Glutamatergic neuron (in vitro differentiated cells): ENCODE measurements at places on chromosomes 1 and 21. TPM values are rescaled to one million over a fixed set of nuclear protein-coding genes. Genes with fewer than 3 reads are reported as not detected.

ADAMTS4 gene
- total RNA-seq = 12.3 TPM

DNA sequence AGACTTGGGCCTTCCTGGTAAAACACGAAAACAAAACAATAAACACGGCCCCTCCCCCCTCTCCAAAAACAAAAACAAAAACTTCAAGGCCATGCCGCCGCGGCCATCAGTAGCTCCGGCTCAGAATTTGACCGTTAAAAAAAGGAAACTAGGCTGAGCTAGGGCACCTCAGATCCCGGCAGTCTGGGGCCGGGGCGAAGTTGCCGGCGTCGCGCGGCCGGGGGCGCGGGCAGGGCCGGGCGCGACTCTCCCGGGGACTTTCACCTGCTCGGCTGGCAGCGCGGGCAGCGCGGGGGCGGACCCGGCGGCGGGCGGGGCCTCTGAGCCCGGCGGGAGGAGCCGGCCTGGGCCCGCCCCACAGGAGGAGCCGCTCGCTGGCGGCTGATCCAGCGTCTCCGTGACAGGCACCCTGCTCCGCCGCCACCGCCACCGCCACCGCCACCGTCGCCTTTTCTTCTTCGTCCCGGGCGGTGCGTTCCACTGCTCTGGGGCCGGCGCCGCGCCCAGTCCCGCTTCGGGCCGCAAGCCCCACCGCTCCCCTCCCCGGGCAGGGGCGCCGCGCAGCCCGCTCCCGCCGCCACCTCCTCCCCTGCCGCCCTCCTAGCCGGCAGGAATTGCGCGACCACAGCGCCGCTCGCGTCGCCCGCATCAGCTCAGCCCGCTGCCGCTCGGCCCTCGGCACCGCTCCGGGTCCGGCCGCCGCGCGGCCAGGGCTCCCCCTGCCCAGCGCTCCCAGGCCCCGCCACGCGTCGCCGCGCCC, at the start of gene NOS1AP:
NOS1AP (plus strand) TSS at position 358 of the 760 bp plus-strand sequence. CDS start 487 bp downstream, outside the sequence.
- peak within 1 kb of the TSS; percentile 76 for H3K4me3 ChIP-seq
- DNase-seq = peak; percentile 83
- peaks cover 2% of the 10 kb centered on the region for H3K4me1 ChIP-seq
- H3K36me3 ChIP-seq = no peaks in the 10 kb centered on the region

DNA sequence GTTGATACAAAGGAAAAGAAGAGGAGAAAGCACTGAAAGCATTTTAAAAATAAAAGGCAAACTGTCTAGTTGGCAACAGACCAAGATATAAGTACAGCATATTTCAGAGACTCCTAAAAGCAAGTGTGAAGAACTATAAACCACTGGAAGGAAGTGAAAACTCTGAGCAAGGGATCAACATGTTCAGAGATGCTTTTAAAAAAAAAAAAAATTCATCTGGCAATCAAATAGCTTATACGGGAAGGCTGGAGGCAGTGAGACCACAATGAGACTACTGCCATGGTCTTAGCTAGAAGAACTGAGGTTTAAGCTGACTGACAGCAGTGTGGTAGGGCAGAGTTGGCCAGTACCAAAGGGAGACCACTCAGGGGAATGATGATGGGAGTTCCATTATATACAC, 124.3 kb downstream of the VAV3 start:
- peaks cover 4% of the 10 kb centered on the region for H3K36me3 ChIP-seq
- no peak overlapping the region for H3K4me3 ChIP-seq
- DNase-seq = no peak
- peaks cover 4% of the 10 kb centered on the region for H3K4me1 ChIP-seq

- no peaks in the 10 kb centered on the region for H3K4me1 ChIP-seq
- H3K4me3 ChIP-seq = no peak overlapping the region
- H3K27ac ChIP-seq = no peak overlapping the region
- H3K27me3 ChIP-seq = no peaks in the 10 kb centered on the region
- no peak for DNase-seq
- no peaks in the 10 kb centered on the region for H3K36me3 ChIP-seq
Observed at GRCh38 chr1:217369996-217370551, 260.8 kb downstream of the GPATCH2 start.

DNA sequence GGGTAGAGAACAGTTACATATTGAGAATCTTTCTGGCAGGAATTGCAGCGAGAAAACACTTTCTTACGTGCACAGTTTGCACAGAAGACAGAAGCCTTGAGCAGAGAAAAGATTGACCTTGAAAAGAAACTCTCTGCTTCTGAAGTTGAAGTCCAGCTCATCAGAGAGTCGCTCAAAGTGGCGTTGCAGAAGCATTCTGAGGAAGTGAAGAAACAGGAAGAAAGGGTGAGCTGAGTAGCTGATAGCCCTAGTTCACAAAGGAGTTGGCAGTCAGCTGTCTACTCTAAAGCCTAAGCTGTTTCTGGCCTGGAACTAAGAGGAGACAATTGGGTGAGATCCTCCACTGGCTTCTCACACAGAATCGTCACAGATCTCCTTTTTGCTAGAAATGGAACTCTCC, 20.3 kb upstream of the SH3BGRL3 start:
- H3K27me3 ChIP-seq = no peaks in the 10 kb centered on the region
- H3K36me3 ChIP-seq = no peaks in the 10 kb centered on the region
- no peaks in the 10 kb centered on the region for H3K4me1 ChIP-seq

DNA sequence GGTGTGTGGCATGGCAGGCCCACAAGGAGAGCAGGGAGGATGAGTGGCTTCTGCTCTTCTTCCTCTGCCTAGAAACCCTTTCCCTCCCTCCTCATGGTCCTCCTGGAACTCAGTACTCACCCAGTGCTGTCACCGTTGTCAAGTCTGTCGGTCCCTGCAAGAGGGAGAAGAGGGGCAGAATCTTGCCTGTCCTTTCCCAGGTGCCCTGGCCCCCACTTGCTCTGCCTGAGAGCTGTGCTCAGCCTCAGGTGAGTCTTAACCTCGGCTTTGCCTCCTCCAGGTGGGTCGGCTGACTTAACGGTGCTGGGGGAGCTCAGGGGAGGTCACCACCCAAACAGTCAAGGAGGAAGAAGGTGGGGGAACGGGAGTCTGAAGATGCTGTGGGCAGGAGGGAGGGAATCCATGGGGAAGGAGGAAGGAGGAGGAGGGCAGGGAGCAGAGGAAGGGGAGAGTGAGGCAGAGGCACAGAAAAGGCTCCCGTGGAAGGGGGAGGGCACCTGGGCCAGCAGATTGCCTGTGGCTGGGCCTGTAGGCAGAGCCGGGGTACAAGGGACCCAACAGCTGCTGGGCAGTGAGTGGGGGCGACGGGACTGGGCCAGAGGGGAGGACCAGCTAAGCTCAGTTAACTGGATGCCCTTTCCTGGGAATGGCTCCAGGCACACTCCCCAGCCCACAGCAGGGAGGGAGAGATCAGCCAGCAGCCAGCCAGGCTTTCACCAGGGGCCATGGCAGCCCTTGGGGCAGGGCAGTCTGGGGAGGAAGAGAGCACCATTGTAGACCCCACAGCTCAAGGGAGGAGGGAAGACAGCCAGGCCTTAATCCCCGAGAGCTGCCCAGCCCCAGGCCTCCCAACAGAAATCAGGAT, 26.3 kb downstream of the CTNNBIP1 start:
- no peaks in the 10 kb centered on the region for H3K27me3 ChIP-seq
- H3K4me1 ChIP-seq = peaks cover 10% of the 10 kb centered on the region
- H3K36me3 ChIP-seq = no peaks in the 10 kb centered on the region

DNA sequence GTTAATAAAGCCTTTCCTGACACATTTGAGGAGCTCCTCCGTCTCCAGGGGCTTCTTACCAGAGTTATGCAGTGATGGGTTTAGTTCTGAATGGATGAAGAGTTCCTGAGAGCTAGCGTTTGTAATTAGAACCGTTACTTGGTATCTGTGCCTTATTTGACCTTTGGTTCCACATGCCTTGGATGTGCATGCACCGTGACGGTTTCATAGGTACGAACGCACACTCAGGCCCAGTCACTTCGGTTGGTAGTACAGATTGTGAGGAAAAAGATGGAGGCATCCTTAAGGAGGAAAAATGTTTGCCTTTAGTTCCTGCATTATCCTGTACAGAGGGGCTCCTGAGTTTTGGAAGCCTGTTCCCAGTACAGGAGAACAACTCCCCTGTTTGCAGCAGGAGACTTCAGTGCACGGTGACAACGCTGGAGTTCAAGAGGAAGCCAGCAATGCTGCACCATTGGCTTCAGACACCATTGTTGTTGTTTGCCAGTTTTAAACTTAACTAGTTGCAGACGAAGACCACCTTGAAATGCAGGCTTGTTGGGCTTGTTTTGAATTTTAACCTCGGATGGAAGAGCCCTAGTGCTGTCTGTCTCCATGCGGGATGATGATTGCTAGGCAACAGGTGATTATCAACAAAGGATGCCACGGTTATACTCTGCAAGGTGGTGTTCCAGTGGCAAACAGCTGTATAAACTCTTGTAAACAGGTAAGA, 8.2 kb downstream of the RBM15 start:
- H3K27me3 ChIP-seq = no peaks in the 10 kb centered on the region
- no peak overlapping the region for H3K27ac ChIP-seq
- peaks cover 34% of the 10 kb centered on the region for H3K4me1 ChIP-seq
- no peak for DNase-seq
- H3K4me3 ChIP-seq = peak overlapping the region; percentile 39

GRCh38 chr21:33199516-33200217, 30.1 kb upstream of the IFNAR2 start:
- no peaks in the 10 kb centered on the region for H3K36me3 ChIP-seq
- H3K27ac ChIP-seq = peak overlapping the region; percentile 67
- peaks cover 32% of the 10 kb centered on the region for H3K4me1 ChIP-seq
- peaks cover 1% of the 10 kb centered on the region for H3K27me3 ChIP-seq
- peak overlapping the region; percentile 50 for H3K4me3 ChIP-seq
- peak; percentile 59 for DNase-seq

DNA sequence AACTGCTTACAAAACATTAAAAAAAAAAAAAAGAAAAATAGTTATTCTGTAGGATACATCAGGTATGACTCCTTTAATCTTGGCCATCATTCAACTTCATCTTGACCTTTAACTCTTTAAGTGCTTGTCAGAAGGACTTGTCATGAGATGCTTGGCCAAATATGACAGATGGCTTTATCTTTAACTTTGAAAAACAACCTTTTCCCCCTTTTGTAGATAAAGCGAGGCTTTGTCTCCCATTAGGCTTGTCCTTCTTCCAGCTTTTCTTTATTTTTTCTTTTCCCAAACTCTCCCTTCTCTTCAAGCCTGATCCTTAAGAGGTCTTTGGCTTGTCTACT, 2.3 kb downstream of the SRSF10 start:
- no peak for DNase-seq
- H3K36me3 ChIP-seq = no peaks in the 10 kb centered on the region
- peaks cover 32% of the 10 kb centered on the region for H3K4me1 ChIP-seq
- H3K4me3 ChIP-seq = peak overlapping the region; percentile 95

DNA sequence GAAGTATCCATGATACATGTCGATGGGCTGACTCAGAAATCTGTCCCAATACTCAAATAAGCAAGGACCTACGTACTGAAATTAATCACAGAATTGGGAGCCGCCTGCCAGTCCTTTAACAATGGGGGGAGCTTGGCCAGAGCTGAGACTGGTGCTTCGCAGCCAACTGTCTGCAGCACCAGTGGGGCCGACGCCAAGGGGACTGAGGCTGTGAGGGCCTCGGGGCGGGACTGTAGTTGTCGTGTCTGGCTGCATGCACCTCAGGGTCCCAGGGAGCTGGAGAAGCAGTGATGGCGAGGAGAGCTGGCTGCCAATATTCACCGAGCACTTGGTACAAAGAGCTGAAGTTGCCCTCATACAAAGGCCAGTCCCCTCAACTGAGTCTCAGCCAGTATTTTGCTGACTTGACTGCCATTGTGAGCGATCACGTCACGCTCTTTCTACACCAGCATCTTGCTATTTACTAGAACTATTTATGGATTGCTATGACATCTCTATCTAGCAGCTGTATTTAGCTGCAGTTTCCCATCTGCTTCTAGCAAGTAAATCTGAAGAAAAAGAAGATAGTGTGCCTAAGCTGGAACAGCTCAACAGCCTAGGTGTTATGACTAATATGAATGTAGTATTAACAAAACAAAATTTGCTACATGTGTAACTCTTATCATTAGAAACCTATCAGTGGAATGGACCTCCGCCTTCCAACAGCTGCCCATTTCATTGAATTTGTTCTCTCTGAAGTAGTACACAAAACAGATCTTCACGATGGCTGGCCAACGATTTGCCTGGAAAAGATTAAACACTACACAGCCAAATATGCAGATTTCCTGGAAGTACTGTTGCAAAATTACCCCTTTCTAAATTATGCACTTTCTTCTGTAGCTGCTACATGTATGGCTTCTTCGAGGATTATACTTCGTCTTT, 29.1 kb downstream of the EVI5 start:
- H3K36me3 ChIP-seq = no peaks in the 10 kb centered on the region
- peak overlapping the region; percentile 65 for H3K27ac ChIP-seq
- H3K27me3 ChIP-seq = no peaks in the 10 kb centered on the region
- H3K4me3 ChIP-seq = no peak overlapping the region

DNA sequence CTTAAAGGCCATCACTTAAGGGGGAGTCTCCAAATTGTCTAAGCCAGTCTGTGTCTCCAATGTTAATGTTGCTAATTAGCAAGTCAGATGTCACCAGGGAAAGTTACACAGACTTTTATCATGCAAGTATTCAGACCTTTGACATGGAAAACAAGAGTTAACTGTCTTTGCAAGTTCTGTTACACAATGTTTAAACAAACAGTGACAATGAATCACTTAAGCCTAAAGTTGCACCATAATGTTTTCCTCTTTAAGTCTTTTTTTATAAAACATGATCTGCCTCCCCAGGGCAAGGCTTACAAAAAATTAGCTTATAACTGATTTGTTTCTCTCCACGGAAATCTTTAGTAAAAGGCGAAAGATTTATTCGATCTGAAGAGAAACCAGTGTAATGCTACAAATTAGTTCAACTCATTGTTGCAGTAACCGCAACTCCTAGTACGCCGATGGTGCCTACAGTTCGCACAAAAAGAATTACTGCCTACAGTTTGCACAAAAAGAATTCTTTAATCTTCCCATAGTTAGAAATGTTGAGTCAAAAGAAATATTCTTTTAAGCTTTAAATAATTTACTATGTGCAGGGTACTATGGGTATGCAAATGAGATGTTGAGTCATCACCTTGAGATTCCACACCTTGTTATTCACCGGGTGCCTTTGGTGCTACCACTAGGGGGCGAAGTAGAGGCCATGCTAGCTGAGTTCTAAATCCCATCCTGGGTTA, 45.3 kb downstream of the HHAT start:
- H3K4me3 ChIP-seq = no peak overlapping the region
- H3K4me1 ChIP-seq = peaks cover 2% of the 10 kb centered on the region
- H3K27me3 ChIP-seq = no peaks in the 10 kb centered on the region
- peak overlapping the region; percentile 36 for H3K27ac ChIP-seq
- no peaks in the 10 kb centered on the region for H3K36me3 ChIP-seq

DNA sequence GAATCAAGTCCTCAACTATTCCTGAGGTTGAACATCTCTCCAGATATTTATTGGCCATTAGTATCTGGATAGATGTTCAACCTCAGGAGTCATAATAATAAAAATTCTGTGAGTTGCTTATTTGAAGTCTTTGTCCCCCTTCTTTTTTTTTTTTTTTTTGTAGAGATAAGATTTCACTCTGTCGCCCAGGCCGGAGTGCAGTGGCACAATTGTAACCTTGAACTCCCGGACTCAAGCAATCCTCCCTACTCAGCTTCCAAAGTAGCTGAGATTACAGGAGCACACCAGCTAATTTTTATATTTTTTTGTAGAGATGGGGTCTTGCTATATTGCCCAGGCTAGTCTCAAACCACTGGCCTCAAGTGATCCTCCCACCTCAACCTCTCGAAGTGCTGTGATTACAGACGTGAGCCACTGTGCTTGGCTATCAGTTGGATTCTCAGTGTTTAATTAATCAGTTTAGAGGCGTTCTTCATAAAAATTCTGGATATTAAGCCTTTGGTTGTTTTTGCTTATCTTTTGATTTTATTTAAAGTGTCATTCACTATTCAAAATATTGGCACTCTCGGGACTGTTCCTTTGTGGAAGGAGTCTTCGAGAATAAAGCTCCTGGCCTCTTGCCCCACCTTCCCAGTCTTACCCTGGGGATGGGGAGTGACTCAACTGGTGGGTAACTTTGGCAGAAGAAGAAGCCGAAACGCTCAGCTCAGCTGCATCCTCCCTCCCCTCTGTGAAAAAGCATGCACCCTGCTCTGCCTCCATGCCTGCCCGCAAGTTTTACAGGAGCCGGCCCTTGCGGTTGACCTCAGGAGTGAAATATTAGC, 11.2 kb upstream of the HYI start:
- DNase-seq = no peak
- H3K27ac ChIP-seq = no peak overlapping the region
- H3K4me3 ChIP-seq = no peak overlapping the region
- no peaks in the 10 kb centered on the region for H3K4me1 ChIP-seq
